ENCODE measurements at places on chromosomes 1 and 21.

- DNase-seq, result no peak
These were observed 9.1 kb downstream of the NHLH1 start for GRCh38 chr1:160375788-160376524.

GRCh38 chr1:153000294-153000693 is 1.3 kb upstream of the SPRR3 start:
- DNase-seq, result no peak

DNA sequence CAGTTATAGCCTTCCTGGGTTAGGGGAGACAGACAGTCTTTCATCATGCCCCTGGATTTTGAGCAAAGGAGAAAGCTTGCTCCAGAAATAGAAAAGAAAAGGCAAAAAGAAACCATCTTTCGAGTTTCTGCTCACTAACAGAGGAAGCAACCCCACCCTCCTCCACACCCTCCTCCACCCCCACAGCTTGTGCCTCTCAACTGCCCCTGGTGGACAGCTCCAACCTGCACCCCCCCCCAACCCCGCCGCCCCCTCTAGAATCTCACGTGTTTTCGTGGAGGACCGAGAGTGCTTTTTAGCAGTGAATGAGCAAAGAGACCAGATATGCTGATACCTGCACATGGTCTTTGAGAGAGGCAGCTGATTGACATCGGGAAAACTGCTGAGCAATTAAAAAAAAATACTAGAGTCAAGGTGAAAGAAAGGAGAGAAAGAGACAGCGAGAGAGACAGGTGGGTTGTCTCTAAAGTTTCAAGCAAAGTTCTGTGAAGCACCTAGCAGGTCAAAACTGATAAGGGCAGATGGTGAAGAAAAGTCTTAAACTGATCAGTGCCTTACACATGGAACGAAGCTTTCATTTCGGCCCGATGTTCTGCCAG is 358.3 kb downstream of the KIF26B start:
- DNase-seq, result no peak

DNA sequence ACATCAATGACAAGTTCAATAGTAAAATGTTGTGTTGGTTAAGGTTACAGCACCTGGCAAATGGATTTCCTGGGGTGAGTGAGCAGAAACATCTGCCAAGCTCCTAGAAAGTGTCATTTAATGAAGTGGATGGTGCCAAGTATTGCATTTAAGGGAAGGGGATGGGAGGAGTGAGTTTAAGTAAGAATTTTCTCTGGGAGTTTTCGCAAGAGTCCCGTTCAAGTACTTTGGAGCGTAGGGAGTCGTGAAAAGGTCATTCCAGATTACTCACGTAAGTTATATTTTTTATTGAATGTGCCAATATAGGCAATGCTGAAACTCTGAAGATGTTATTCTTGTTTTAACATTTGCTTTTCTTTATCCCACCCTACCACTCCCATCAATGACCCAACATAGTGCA is 117.4 kb upstream of the RAB3GAP2 start:
- DNase-seq, result no peak

DNA sequence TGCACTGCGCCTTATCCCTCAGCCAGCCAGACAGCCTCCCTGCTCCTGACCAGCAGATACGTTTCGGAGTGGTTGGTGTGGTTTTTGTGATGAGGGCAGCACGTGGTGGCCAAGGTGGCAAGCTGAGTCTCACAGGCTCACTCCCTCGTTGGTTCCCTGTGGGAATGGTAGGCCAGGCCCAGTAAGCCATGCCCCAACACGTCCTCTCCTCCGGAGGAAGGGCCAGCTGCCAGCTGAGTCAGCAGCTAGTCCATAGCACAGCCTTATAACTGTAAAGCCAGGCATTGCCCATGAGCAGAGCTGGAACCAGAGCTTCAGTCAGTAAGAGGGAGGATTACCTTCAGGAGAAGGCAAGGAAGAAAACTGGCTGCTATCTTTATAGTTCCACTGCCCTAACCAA is 29.5 kb downstream of the SZRD1 start:
- no peak for DNase-seq

DNA sequence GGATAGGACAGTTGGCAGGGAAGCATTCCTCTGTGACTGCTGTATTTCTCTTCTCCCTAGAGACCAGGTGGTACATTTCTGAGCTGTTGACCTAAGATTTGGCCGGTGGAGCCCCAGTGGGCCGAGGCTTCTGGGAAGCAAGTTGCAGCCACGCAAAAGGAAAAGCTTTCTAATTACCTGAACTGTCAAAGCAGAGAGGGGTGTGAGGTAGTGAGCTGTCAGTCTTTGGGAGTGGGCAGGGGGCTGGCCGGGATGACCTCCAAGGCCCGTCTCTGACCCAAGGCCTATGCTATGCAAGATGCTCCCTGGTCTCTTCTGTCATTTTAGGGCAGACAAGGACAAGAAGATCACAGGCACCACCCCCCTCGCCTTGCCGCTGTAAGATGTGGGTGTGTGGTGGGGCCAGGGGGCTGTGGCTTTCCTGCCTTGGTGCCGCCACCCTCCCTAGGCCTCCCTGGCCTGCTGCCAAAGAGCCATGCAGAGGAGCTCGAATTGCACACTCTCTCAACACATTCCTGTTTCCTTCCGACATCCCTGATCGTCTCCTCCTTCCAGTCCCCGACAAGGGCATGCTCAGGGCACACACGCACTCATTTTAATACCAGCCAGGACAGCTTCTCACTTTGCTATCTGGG is 7.7 kb downstream of the PADI1 start:
- peak; percentile 22 for DNase-seq

DNA sequence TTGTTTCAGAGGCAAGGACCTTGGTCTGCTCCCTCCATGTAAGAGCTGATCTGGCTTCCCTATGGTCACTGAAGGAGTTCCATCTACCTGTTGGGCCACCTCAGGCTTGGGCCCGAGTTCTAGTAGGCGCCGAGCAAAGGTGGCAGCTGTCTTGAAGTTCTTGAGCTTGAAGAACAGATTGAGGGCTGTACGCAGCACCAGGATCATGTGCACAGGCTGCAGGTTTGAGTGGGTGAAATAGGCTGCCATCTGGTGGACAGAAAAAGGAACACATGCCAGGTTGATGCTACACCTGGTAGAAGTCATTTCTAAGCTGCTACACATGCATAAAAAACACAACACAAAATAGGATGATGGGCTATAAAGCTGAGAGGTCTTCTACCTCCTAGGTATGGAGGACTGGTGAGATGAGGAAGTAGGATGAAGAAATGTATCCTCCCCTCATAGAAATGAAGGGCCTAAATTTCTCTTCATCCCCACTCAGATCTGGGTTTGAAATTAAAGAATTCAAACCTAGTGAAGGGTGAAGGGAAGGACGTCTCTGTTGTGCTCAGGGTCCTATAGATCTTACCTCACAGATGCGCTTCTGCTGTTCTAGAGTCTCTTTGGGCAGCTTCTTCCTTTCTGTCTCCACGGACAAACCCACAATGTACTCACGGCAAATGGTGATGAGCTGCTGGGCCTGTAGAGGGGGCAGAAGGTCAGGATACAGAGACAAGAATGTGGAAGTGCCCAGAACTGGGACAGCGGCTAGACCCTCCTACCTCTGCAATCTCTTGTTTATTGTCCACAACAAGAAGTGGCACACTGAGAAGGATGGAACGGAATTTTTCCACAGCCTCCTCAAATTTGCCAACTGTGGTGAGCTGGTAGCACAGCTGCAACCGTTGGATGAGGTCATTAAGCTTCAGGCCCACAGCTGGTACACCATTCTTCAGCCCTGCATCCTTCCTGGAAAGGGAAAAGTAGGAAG is 6.6 kb upstream of the PEX19 start:
- peak; percentile 44 for DNase-seq

DNA sequence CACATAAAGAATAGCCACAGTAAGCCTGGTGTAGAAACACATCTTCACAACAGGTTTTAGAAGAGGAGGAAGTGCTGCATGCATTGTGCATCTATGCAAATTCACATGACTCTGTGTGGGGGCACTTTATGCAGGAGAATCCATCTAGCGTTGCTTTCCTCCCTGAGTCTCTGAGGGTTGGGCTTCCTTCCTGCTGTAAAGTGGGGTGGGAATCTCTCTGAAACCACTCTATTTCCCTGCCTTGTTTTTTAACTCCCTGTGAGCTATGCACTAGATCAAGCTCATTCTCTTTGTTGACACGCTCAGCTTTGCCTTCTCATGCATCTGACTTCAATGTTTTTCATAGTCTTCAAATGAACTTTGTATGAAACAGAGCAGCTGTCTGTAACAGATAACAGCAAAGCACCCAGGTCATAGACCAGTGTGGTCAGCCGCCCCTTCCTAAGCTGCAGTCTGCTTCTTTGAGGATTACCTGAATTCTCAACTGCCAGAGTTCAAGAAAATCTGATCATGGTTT is 102.7 kb upstream of the DPH5 start:
- DNase-seq, result no peak

DNA sequence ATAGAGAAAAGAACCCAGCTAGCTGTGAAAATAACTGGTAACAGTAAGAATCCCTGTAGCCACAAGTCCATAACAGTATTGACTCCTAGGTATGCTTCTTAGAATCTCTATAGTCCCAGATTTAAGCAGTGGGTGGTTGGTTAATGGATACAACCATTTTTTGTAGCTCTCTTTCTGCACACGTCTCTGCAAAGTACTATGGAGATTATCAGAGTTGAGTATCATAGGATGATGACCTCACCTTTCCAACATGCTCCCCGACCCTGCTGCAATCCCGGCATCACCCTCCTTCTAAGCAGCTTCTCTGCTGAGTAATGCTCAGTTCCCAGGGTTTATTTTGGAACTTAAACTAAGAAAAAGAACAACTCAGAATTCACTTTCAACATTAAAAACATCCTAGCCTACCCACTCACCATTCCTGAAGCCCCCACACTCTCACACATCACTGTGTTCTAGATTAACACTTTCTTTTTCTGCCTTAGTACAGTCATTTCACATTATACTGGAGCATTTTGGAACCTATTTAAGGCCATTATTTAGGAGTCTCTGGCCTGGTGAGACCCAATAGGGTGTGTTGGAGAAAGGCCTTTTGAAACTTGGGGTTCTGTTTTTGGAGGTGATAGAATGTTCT is 2.7 kb downstream of the MLLT11 start:
- DNase-seq, result no peak

GRCh38 chr1:89589515-89589914 is 43.4 kb upstream of the LRRC8C start:
- no peak for DNase-seq

DNA sequence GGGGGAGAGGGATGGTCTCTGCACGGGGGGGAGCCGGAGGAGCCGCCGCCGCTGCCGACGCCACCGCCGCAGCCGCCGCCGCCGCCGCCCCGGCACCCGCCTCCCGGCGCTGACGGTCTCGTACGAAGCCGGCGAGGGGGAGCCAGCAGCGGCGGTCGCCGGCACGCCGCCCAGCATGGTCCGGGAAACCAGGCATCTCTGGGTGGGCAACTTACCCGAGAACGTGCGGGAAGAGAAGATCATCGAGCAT is 311 bp downstream of the SPEN start:
- no peak for DNase-seq

- DNase-seq, result no peak
These were observed 432.9 kb downstream of the PLA2G4A start for GRCh38 chr1:187261637-187262036.

- no peak for DNase-seq
These were observed 35.6 kb upstream of the USH2A start for GRCh38 chr1:216458812-216459211.

DNA sequence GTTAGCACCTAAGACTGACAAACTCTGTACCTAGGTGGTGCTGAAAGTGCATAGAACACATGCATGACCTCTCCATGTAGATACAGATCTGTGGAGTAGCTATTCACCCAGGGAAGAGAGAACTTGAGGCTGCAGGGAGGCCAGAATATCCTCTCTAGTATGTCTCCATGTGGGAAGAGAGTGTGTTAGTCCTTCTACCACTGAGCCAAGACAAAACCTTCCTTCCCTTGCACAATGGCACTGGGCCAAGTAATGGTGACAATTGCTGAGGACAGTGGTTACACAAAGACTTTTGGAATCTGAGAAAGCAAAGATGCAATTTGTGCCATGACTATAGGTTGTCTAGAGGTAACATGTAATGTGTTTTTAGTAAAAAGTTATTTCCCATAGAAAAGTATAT is 52.3 kb downstream of the C1orf198 start:
- no peak for DNase-seq

Data from stimulated activated CD4-positive, alpha-beta T cell treated with anti-CD3 and anti-CD28 coated beads, TNF-alpha, amount 100 ng/mL, for 48 hours (primary cell).